ENCODE measurements at places on chromosomes 4 and X.

DNA sequence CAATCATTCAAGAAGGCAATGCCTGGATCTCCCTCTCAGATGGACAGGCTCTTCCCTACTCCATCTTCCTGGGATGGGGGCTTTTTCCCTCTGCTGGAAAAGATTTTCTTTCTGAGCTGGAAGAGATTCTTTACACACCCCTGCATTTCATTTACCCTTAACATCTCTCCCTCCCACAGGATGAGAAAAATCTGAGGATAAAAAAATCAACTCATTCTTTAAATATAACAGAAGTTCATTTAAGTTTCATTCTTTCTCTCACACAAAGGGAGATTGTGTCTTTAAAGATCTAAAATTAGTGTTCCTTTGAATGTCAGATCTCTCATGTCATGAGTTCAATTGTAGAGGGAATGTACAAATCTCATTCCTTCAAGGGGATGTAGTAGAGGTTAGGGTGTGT, 109.0 kb downstream of the ZNF518B start:
- no peak for DNase-seq

- no peak for DNase-seq
These were observed 954.4 kb downstream of the FAT4 start for GRCh38 chr4:126269106-126269505.

GRCh38 chr4:40843696-40844095, 93.9 kb downstream of the NSUN7 start:
- no peak for DNase-seq

DNA sequence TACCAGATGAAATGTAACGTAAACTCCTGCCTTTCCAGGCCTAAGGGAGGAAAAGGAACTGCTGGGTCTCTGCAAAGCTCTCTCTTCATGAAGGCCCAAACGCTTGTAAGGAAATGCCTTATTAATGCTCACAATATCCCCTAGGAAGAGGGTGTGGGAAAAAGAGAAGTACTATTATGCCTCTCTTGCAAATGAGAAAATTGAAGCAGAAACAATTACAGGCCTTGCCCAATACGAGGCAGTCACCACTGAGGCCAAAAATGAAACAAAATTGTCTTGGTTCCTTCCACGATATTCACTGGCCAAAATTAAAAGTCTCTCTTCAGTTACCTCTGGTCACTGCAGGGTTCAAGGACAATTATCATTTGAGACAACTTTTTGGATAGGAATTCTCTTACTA, 3.2 kb downstream of the SCARB2 start:
- no peak for DNase-seq

DNA sequence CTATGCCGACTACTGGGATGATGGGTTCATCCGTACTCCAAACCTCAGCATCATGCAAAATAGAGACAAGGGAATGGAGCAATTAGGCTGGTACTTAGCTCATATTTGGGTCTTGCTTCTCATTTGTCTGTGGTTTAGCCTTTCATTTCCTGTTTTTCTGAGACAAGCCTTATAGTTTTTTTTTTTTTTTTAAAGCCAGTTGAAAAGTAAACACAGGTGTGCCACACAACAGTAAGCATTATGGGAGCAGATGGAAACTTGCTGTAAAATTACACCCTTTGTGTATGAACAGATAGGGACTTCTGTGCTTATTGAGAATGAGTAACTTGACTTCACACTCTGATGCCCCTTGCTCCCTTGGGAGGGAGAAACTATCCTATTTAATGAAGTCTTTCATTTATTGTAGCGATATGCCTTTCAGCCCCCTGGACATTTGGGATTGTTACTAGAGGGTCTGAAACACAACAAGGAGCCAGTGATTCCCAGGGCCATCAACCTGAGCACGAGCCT, 13.7 kb downstream of the RASSF6 start:
- no peak for DNase-seq

DNA sequence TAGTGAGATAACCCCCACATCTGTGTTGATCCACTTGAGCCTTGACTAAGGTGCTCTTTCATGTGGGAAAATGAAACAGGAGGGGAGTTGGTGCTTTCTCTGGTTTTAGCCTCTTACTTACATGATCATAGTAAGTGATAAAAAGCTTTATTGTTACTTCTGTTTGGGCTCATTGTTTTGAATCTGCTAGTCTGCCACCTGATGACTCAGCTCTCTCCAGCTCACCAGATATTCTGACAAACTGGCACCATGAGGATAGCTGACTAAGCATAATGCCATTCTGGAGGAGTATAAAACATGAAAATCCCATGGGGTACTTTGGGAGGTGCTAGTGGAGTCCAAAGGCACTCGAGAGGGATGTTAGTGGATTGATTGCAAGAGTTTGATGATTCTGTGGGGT, 824.0 kb downstream of the RAPGEF2 start:
- DNase-seq = no peak

DNA sequence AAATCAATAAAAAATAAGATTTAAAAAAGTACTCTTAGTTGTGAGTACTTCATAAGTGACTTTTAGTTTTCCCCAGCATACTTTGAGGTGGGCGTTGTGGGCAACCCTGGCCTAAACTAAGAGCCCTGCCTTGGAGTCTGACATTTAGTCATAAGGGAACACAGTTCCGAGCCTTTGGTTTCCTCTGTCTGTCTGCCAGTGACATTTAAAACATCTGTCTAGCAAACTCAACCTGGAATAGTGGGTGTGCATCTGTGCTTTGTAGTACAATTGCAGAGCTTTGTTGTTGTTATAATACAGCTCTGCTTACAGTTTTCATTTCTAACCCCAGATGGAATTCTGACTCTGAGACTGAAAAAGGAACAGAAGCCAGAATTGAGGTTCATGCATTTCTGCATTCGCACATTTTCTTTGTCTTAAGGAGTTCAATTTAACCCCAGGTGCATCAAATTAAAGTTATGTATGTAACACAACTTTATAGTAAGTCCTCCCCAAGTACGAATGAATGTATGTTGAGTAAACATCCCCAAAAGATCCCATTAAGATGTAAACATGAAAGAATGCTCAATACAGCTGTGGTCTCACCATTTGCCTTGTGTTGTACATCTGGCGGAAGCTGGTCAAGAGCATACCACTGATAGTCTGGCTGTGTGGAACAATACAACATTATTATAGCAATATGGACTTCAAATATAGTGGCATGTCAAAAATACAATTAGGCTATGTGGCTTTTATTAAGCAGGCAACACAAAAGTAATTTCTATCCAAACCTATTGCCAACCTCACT, 25.9 kb downstream of the TNIP3 start:
- no peak for DNase-seq

- no peak for DNase-seq
These were observed 14.5 kb upstream of the NALF2 start for GRCh38 chrX:69489625-69490024.

- no peak for DNase-seq
These were observed 156.1 kb downstream of the STPG2 start for GRCh38 chr4:97987019-97987648.

- DNase-seq = no peak
These were observed 154.7 kb downstream of the GATB start for GRCh38 chr4:151606061-151606460.

GRCh38 chr4:15376145-15376544, 51.7 kb upstream of the C1QTNF7 start:
- no peak for DNase-seq

GRCh38 chrX:35890699-35891098, 28.8 kb upstream of the CFAP47 start:
- DNase-seq = peak; percentile 13

DNA sequence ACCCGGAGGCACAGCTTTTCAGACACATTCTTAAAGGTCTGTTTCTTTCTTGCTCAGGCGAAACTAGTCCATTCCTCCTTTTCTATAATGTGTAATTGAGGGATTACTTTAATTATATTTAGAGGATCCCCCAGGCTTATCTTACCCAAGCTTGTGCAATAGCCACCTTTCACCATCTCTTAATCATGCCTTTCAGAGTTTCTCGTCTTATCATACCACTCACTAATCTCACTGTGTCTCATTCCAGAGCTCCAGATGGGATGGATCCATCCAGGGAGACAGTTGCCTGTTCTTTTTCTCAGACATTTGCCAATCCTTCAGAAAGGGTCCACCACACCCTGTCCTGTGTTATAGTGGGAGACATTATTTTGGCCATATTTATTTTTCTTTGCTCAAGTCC, 12.5 kb downstream of the SPARCL1 start:
- no peak for DNase-seq

DNA sequence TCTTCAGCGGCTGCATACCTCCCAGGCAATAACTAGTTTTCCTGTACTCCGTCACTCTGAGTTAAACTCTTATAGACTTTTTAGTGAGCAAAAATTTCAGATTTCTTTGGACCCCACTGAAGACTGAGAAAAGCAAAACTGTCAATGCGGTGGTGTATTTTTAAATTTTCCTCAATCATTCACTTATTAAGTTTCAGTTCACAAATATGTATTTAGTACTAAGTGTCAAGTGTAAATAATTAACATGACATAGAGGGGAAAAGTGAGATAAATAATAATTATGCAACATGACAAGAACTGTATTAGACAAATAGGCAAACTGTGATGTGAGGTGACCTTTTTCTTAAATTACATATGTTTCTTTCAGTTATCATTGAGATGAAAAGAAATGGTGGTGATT, 124.4 kb downstream of the NAF1 start:
- DNase-seq = no peak

- no peak for DNase-seq
These were observed 148.8 kb downstream of the INPP4B start for GRCh38 chr4:142697320-142697719.

DNA sequence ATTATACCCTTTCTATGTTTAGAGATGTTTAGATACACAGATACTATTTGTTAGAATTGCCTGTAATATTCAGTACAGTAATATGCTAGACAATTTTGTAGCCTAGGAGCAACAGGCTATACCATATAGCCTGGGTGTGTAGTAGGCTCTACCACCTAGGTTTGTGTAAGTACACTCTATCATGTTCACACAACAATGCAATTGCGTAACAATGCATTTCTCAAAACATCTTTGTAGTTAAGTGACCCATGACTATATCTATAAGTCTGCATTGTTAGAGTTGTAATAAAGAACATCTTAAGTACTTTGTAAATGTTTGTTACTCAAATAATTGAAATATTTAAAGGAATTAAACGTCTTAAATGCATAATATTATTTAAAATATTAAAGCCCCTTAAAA, 379.3 kb downstream of the PPP3CA start:
- DNase-seq = no peak

DNA sequence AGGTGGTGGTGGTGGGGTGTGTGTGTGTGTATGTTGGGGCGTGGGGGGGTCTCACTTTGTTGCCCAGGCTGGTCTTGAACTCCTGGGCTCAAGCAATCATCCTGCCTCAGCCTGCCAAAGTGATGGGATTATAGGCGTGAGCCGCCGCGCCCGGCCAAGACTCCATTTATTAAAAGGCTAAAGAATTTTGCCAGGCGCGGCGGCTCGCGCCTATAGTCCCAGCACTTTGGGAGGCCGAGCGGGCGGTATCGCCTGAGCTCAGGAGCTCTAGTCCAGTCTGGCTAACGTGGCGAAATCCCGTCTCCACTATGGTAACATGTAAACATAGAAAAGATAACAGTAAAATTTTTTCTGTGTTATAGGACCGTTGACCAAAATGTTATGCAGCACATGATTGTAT, 3.7 kb upstream of the UBA1 start:
- no peak for DNase-seq

DNA sequence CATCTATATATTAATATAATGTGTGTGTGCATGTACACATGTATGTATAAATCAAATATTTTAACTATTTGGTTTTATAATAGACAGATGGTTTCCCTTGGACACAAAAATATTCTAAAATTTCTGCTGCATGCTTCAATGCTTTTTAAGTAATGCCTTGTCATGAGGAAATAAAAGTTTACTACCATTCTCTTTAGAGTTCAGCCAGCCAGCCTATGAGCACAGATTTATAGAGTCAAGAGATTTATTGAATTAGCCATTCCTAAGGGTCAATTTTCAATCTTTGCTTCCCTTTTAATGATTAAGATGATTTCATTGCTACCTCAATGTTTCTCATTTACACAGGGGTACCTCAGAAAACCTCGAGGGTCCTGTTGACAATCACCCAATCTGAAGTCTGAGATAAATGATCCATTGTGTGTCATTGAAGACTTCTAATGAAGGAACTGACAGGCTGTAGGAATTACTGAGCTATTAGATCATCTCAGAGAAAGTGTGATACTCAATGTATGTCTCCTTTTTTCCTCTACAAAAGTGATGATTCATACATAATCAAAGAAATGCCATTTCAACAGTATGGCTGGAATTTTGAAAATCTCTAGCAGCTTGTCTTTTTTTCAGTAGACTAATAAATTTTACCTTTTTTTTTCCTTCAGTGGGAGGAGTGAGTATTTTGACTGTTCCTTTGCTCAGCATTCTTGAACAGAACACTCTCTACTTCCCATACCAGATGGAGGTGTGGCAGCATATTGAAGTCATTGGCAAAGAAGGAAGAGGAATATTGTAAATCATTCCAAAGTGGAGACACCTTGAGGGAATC, 222.6 kb upstream of the PCDH18 start:
- DNase-seq = peak; percentile 83

DNA sequence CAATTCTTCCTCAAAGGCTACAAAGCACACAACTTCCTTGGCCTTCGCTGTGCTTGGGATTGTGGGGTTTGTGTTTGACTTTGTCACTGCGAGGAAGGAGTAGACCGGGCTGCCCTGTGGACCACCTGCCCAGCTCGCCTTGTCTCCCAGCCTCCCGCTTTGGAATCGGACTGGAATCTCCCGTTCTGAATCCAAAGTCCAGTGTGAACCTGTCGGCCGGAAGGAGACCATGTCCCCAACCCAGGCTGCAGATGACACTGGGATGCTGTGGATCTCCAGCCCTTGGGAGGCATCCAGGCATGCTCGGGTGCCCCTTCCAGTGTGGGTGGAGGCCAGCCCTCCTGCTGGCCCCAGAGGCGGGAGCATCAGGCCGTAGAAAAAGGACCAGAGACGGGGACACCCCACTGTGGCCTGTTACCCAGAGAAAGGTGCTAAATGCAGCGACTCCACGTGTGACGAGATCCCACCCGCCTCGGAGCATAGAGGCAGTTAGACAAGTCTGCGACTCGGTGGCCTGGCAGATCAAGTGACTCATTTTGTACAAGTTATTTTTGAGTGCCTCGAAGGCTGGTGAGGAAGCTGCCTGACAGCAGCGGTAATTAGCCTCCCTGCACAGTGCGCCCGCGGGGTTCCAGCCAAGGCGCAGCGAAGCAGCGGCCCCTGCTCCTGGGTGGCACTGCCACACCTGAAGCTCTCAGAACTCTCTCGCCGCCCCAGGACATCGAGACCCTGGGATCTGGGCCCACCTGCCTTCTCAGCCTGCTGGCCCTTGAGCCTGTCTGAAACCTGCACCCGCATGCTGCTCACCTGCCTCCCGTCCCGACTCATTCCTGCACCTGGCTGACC, 57.5 kb downstream of the ADRA2C start:
- DNase-seq = no peak

GRCh38 chrX:39477031-39477761, 620.6 kb downstream of the BCOR start:
- DNase-seq = no peak

GRCh38 chrX:12885508-12885907, 18.6 kb downstream of the TLR7 start:
- no peak for DNase-seq

- DNase-seq = no peak
These were observed 90.4 kb upstream of the EOLA2 start for GRCh38 chrX:150028692-150029091.

GRCh38 chr4:94076498-94076897, 131.2 kb upstream of the SMARCAD1 start:
- DNase-seq = no peak

- DNase-seq = no peak
These were observed 60.6 kb downstream of the SMARCA1 start for GRCh38 chrX:129462707-129463106.
